Glutamatergic neuron (in vitro differentiated cells): ENCODE measurements at places on chromosomes 3 and 15. TPM values are rescaled to one million over a fixed set of nuclear protein-coding genes. Genes with fewer than 3 reads are reported as not detected.

MASP1 gene
- 1.7 TPM for total RNA-seq

ENTPD3 gene
- total RNA-seq, result 1.7 TPM

GPR87 gene
- total RNA-seq, result not detected

DNA sequence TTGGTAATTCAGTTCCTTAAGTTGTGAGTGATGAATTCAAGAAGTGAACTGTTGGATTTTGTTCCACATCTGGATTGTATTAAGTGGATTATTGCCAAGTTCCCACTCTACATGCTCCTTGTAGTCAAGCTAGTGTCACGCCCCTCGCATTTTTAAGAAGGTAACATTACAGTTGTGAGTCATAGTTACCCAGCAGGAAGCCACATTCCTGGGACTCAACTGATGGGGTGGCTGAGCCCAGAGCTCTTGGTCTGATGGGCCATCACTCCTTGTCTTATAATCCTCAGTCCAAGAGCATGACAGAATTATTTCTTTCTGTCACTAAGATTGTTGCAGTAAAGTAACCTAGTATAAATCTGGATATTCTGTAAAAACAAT is 102.7 kb downstream of the PTPRG start:
- DNase-seq, result no peak

DNA sequence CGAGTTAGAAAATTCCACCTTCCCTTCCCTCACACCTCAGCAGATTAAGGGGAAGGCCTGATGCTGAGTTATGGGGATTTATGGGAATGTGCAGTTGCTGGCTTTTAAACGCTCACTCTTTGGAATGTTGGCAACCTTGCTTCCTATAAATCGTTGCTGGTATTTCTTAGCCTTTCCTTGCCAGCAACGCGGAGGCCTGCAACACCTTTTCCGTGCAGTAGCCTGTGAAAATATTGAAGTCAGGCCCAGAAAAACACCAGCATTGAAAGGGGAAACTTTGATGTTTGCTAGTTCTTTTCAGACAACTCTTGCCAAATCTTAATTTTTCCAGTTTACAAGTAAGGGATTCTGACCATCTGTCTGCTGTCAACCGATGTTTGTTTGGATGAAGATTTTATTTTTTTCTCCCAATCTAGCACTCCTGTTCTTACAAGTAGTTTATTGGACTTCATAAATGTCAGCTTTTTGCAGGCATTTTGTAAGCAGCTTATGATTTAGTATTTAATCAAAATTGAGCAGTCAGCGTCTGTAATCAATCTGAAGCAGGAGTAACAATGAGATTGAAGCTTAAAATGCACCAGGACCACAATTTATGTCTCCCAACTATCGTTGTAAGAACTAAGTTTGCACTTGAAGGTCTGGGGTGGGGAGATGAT is 251.0 kb downstream of the RPLP1 start:
- no peak for DNase-seq

DNA sequence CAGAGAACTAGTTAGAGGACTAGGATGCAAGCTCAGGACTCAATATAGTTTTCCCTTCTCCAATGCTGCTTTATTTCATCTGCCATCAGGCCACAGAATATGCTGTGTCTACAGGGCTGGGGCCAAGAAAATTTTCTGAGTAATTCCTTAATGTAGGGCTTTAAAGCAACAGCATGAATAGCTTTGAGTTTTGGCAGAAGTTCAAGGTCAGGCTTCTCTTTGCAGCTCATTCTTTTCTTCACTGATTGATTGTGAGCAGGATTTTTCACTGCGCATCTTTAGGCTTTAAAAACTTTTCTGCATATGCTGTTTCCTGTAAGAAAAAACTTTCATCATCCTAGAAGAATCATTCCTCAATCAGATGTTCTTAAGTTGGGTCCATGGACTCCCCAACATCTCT is 4.6 kb downstream of the TMEM108 start:
- DNase-seq, result no peak

- DNase-seq, result no peak
Observed at GRCh38 chr3:115996420-115997108, 373.3 kb downstream of the GAP43 start.

GRCh38 chr3:172707967-172708366 is 2.9 kb downstream of the NCEH1 start:
- no peak for DNase-seq

DNA sequence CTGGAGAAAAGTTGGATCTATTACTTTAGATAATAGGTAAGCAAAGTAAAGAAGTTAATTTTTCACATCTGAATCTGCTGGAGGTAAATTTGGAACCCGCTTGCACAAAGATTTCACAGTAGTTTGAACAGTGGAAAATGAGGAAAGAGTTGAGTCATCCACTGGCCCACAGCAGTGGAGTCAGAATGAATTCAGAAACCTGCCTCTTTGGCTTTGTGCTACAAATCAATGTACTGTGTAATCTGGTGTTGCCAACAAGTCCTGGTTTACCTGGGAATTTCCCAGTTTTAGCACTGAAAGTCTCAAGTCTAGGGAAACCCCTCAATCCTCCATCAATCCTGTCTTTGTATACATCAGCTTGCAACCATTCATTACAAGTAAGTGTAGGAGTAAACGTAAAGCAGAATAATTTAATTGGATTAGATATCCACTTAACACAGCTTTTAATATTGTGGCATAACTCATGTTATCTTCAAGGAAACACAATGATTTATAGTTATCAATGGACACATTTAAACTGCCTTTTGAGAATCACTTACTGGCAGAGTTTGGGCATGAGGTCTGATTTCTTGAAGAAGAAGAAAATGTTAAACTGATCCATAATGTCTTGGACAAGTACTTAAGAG is 100.6 kb downstream of the DCLK3 start:
- DNase-seq, result no peak

DNA sequence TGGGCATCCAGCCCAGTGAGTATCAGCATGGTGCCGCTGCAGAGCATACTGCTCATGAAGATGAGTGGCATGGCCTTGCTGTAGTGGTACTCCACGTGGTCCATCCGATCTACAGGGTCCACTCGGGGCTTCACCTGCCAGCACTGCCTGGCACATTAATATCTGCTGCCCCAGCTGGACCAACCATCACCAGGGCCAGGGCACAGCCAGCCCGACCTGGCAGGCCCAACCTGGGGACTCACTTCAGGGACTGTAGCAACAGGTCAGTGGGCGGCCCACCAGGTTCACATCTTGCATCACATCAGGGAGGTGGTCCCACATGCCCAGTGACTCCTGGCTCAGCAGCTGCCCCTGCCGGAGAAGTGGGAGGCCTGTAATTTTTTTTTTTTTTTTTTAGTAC is 48.1 kb downstream of the CDIN1 start:
- DNase-seq, result no peak

- no peak for DNase-seq
Observed at GRCh38 chr15:75208501-75209288, 7.0 kb downstream of the C15orf39 start.

DNA sequence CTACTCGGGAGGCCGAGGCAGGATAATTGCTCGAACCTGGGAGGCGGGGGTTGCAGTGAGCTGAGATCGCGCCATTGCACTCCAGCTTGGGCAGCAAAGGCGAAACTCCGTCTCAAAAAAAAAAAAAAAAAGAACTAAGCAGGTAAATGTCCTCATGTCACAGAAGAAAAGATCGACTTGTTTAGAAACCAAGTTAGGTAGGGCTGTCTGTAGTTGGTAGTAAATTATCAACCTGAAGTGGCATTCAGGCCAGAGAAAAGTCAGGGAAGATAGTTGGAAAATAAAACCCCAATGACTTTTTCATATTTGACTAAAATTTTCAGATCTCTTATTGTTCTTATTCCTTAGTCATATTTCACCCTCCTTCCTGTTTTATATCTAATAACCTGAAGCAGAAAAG is 55.4 kb downstream of the ZNF609 start:
- no peak for DNase-seq

GRCh38 chr3:52805270-52806039 is 10.9 kb downstream of the ITIH3 start:
- DNase-seq, result peak; percentile 48

DNA sequence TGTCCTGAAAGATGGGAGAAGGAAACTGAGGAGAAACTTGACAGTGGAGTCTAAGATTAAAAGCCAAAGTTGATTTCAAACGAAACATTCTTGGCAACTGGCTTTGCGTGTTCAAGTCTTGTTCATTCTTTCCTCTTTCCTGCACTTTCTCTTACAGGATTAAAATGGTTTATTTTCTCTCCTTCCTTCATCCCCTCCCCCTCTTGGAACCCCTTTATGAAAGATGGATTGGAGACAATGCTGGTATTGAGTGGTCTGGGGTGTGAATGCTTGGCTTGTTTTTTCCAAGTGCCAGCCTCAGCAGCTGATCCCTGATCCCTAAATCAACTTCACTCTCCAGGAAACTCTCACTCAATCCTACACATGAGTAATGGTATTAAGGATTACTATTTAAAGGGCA is 703 bp upstream of the LSAMP start:
- DNase-seq, result no peak
